Right ventricle myocardium superior (tissue), 1 donor: ENCODE measurements at places on chromosomes 11 and 22. TPM values are rescaled to one million over a fixed set of nuclear protein-coding genes. Genes with fewer than 3 reads are reported as not detected.

Gene CD81
- 457 TPM for total RNA-seq

Gene KRTAP5-1
- total RNA-seq, result not detected

Gene SPINDOC
- total RNA-seq, result 11.3 TPM

Gene PLAAT5
- 4.0 TPM for total RNA-seq

Gene KDM4E
- total RNA-seq, result not detected

Gene CRYBB1
- 0.65 TPM for total RNA-seq

Gene MAP6
- 4.9 TPM for total RNA-seq

Gene OR51B5
- not detected for total RNA-seq

Gene PRR33
- total RNA-seq, result 5.8 TPM

Gene PIWIL4
- total RNA-seq, result 0.78 TPM

- DNase-seq, result no peak
These were observed 7.3 kb downstream of the MRPL21 start for GRCh38 chr11:68896171-68896959.

DNA sequence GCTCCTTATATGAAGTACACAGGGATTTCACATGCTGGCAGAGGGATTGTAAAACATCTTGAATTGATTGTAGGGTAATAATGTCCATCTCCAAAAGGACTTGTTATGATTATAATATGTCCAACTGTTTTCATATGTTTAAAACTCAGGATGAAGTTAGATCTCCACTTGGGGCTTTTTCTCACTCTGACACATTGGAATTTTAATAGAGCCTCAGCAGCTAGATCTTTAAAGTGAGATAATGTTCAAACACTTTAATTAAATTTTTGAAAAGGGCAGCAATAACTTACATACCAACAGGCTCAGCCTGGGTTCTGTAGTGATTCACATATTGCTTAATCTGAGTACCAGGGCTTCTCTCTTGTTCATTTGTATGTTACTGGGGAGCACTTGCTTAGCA, 152.1 kb downstream of the NELL1 start:
- no peak for DNase-seq

GRCh38 chr22:46069521-46070214, 80.7 kb upstream of the PPARA start:
- peak; percentile 90 for DNase-seq

DNA sequence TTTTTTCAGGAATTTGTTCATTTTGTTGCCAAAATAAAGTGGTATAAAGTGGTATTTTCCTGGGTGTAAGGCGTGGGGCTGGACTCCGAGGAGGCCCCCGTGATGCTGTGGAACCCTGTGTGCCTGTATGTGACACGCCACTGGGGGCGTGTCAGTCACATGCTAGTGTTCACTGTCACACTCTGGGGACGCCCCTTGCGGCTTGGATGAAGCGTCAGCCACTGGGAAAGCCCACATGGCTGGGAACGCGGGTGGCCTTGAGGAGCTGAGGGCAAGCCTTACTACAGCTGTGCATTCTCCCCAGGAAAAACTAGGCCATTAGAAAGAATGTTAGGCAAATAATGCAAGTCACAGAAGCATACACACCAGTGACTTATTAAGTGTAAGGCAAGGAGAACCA, 77.0 kb upstream of the SLC25A18 start:
- no peak for DNase-seq

- DNase-seq, result peak; percentile 82
These were observed 2.7 kb downstream of the PLXNB2 start for GRCh38 chr22:50304528-50305392.

GRCh38 chr22:40628354-40629042, 8.0 kb downstream of the MRTFA start:
- no peak for DNase-seq

DNA sequence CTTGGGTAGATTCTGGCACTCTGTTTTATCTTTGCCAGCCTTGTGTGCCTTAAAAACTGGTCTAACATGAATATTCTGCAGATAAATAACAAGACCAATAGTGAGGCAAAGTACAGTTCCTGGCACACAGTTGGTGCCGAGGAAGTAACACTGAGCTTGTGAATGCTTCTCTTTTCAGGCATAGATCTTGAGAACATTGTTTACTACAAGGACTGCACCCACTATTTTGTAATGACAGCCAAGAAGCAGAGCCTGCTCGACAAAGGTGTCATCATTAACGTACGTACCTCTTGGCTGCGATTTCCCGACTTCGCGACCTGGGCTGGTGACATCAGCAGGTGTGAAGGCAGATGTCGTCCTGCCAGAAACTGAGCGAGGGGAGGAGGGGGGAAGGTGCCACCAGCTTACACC, 105.7 kb downstream of the MICAL2 start:
- DNase-seq, result no peak

GRCh38 chr11:64124147-64124546, 41.8 kb downstream of the MACROD1 start:
- no peak for DNase-seq

DNA sequence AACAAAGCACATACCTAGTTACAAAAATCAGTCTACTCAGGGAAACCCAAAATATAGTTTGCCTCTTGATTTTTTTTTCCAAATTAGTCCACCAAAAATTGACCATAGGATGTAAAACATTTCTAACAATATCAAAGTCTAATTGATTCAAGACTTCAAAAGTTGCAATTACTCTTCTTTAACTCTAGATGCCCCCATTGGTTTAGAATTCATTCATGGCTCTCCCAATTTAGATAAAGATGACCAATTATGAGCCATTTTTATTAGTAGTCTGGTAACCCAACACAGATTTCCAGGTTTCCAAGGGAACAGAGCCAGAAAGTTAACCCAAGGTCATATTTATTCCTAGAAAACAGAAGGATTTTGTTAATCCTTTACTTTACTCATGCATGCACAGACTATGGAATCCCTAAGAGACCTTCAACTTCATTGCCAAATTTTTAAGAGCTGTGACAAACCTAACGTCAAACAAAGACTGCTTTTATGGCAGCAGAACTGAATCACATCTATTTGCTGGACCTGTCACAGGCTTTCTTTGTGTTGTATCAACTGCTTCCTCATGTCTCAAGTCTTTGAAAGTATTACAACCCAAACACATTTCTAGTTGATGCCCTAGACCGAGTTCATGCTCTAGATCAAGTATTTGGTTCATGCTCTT, 55.3 kb downstream of the C22orf42 start:
- no peak for DNase-seq

DNA sequence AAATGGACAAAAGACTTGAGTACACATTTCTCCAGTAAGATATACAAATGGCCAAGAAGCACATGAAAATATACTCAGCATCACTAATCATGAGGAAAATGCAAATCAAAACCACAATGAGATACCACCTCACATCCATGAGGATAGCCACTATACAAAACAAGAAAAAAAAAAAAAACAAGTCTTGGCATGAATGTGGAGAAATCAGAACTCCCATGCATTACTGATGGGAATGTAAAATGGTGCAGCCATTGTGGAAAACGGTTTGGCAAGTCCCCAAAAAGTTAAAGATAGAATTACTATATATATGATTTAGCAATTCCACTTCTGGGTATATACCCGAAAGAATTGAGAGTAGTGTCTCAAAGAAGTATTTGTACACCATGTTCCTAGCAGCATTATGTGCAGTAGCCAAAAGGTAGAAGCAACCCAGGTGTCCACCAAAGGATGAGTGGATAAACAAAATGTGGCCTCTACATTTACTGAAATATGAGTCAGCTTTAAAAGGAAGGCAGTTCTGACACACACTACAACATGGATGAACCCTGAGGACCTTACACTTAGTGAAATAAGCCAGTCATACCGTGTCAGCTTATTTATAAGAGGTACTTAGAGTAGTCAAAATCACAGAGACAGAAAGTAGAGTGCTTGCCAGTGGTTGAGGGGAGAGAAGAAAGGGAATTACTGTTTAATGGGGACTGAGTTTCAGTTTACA, 146.3 kb downstream of the WNT7B start:
- no peak for DNase-seq

- DNase-seq, result no peak
These were observed 13.8 kb downstream of the ADAMTS15 start for GRCh38 chr11:130462101-130462885.

DNA sequence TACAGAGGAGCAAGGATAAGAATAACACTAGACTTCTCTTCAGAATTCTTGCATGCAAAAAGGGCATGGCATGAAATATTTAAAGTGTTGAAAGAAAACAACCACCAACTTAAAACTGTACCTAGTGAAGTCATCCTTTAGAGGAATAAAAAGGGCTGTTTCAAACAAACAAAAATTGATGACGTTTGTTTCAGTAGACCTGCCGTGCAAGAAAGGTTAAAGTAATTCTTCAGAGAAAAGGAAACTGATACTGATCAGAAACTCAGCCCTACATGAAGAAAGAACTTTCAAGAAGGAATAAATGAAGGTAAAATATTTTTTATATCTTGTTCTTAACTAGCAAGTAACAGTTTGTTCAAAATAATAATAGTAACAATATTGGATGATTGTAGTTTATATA, 27.5 kb downstream of the MRGPRX2 start:
- no peak for DNase-seq

GRCh38 chr11:18056561-18057181, 10.6 kb upstream of the TPH1 start:
- DNase-seq, result no peak

GRCh38 chr11:105070306-105070705, 25.2 kb upstream of the CARD16 start:
- DNase-seq, result no peak

GRCh38 chr11:47101406-47101805, 75.3 kb downstream of the ARFGAP2 start:
- no peak for DNase-seq

GRCh38 chr22:47534804-47535410, 772.5 kb downstream of the TBC1D22A start:
- no peak for DNase-seq

- no peak for DNase-seq
These were observed 18.1 kb downstream of the TSKU start for GRCh38 chr11:76801225-76801624.

GRCh38 chr11:10823152-10823579, 14.4 kb upstream of the EIF4G2 start:
- DNase-seq, result no peak

GRCh38 chr11:75352588-75353206, 1.2 kb upstream of the ARRB1 start:
- DNase-seq, result no peak

DNA sequence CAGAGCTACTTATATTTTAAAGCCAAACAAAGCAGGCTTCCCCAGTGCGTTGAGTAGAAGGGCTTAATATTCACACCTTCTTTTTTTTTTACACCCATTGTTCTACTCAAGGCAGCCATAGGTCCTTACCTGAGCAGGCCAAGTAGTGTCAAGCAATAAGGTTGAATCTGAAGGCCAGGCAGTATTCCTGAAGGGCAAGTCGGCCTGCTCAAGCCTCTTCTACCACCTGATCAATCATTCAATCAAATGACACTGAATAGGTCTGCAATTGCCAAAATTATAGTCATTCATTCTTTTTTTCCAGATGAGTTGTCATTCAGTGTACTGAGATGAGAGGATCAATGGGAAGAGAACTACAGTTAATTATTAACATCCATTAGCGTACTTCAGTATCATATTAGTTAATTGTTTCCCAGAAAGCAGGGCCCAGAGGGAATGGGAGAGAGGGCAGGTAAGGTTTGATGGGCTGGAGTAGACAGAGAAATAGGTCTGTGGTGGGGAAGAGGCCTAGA, 11.9 kb upstream of the PPP2R1B start:
- DNase-seq, result no peak

DNA sequence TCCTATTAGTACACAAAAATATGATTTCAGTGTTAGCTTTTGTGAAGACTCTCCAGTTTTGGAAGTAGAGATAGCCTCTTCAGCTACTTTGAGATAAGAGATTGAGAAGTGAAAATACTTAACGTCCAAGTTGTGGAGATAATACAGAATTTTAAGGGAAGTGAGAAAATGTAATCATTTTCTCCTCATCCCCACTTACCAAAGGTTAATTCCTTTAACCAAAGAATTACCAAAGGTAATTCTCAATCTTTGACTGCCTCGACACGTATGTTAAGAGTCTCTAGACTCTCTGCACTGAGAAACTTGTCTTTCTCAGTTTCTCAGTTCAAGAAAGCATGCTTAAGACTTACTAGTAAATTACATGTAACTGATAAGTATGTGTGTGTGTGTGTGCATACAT, 15.3 kb downstream of the C11orf54 start:
- DNase-seq, result no peak

DNA sequence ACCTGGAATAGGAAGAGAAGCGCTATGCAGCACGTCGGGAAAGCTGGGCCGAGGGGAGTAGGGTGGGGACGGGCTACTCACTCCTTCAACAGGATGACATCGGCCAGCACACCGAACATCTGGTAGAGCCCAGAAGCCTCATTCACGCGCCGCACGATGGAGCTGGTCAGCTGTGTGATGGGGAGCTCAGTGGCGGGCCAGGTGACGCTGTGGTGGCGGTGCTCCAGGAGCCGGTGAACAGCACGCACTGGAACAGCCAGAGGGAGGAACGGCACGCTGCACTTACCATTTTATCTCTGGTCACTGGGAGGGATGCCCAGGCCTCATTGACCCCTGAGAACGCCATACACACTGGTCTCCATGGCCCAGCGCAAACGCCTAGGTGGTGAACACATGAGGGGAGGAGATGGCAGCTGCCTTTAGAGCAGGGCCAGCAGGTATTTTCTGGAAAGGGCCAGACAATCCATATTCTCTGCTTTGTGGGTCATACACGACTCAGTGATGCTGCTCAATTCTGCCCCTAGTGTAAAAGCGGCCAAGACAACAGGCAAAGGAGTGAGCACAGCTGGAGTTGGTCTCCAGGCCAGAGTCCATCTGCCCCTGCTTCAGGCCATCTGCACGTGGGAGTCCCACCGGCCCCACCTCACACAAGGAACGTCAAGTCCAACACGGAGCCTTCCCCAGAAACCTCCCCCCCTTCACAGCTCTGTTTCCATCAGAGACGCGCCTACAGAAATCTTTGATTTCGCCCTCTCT, 8.8 kb downstream of the FOXRED2 start:
- DNase-seq, result no peak

GRCh38 chr11:75664389-75664788, 4.4 kb downstream of the MAP6 start:
- no peak for DNase-seq

DNA sequence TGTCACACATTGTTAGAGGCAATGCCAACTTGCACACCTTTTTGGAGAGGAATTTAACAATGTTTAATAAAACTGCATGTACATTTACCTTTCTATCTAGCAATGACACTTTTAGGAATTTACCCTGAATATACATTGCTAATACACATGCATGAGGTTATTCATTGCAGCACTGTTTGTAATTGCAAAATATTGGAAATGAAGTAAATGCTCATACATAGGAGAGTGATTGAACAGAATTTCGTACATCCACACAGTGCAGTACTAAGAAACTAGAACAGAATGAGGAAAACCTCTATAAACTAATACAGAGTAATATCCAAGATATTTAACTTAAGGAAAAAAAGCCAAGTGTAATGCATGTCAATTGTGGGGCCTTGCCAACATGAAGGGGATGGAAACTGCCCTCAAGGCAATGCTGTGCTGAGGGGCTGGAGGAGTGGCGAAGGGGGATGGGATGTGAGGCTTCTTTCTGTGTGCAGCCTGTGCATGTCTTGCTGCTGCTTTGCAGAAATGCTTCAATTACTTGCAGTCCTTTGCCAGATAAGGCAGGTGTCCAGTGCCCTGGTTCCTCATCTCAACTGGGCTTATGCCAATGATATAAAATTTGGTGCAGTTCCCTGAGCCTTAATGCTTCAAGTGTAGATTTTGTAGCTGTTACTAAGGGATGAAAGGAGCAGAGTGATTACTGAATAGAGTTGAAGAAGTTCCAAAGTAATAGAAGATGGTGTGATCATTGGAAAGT, 96.1 kb downstream of the GRIA4 start:
- no peak for DNase-seq

- DNase-seq, result no peak
These were observed 410.0 kb downstream of the OPCML start for GRCh38 chr11:133122256-133122655.

GRCh38 chr22:27212617-27213177, 555.3 kb downstream of the MIAT start:
- DNase-seq, result peak; percentile 54

- no peak for DNase-seq
These were observed 67.9 kb downstream of the ISX start for GRCh38 chr22:35133702-35134380.
